Activated B cell treated with CpG ODN at 0.5 μM for 24 hours (primary cell): ENCODE measurements at places on chromosomes 12 and 14.

GRCh38 chr12:103821773-103822172 lies 19.3 kb downstream of the NT5DC3 start:
- no peak for DNase-seq

DNA sequence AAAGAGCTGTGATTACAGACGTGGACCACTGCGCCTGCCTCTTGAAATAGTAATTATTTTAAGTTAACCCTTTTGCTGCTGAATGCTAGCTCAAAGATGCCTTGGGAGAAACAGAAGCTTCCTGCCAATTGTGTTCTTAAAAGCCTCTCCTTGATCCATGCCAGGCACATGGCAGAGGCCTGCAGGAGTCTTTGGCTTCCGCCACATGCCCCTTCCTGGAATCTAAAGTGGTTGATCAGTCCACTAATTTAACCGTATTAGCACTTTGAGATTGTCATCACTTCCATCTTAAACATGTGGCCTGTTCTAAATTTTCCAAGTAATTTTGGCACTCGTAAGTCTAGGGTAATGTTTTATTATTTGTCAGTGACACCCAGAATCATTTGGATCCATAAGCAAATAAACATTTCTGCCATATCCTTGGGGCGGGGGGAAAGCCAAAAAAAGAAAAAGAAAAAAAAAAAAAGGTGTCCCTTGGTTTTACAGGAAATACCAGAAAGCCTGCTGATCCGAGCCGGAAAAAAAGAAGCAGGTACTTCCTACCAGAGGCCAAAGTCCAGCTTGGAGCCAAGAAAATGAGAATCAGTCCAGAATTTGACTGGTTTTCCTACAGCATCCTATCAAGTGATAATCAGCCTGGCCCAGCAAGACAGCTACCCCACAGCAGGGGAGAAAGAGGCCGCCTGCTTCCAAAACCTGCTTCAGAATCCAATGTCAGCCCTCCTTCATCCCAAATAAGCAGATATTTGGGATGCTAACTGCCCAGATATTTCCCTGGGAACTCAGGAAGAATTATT lies 104.8 kb downstream of the KCNK10 start:
- DNase-seq = no peak

GRCh38 chr12:114447274-114447716 lies 41.4 kb upstream of the TBX5 start:
- no peak for DNase-seq

GRCh38 chr14:33932576-33933345 lies 18.1 kb downstream of the EGLN3 start:
- DNase-seq = no peak

DNA sequence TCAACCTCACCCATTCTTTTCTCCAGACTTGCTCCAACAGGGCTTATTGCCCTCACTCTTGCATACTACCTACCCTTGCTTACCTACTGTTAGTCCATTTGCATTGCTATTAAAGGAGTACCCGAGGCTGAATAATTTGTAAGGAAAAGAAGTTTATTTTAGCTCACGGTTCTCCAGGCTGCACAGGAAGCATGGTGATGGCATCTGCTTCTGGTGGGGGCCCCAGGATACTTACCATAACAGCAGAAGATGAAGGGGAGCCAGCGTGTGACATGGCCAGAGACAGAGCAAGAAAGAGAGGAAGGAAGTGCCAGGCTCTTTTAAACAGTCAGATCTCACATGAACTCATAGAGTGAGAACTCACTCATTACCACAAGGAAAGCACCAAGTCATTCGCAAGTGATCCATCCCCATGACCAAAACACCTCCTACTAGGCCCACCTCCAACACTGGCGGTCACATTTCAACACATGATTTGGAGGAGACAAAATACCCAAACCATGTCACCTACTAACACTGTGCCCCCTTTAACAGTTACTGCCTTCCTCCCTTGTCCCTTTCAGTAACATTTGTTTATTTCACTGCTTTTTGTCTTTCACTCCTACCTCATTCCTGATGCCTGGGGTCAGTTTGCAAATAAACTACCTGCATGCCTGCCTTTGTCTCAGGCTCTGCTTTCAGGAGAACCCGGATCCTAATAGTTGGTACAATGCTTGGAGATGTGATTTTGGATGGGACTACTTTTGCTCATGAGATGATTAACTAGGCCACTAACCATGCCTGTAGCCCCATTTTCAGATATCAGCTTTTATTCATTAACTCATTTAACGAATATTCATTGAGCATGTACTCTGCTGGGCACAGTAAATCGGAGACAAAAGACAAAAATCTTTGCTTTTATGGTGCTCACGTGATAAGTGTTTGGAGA lies 41.6 kb upstream of the CSRP2 start:
- DNase-seq = no peak

DNA sequence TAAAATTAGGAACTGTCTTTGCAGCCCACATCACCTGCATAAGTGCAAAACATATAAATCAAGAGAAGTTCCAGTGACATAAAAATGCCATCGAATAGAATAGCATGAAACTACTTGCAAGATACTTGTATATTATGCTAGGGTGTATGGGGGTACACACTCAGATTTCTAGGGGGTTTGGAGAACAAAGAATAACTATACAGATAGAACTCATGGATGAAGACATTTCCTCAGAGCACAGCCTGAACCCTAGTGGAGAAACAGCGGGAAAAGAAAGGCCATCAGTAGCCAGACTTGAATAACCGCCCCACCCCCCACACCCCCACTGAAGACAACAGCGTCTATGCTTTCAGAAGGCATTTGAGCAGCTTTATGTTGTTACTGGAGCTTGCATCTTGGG lies 425.8 kb downstream of the NPAS3 start:
- DNase-seq = no peak

DNA sequence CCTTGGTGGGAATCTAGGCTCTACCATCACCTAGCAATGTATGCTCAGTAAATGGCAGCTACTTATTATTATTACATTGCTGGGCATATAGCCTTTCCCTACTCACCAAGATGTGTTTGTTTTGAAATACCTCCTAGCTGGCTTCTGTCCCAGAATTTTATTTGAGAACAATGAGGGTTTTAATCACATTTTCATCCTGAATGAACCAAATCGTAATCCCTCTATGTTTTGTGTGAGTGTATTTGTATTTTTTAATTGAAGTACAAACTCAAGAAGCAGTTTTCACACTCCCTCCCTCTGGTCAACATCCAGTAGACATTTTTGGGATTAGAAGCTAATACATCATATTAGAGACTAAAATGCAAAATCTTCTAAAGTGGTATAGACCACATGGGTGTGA lies 7.6 kb downstream of the SLC7A8 start:
- no peak for DNase-seq

DNA sequence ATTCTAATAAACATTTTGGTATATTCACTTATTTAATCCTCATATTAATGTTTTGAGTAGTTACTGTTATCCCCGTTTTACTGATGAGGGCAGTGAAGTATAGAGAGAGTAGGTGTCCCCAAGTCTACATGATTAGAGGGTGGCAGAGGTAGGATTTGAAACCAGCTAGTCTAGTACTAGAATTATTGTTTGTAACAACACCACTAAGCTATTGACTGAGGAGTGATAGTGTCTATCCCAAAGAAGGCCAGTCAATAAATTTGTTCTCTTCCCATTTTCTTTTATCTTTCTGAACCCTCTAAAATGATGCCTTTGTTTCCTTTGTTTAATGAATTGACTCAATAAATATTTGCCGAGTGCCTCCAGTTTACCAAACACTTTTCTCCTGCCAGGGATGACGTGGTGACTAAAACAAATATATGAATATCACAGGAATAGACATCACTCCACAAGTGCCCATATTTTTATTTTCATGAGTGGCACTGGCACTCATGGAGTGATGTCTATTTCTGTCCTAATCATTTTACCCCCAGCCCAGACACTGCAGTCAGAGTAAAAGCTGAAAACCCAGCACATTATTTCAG lies 247.5 kb downstream of the SLC16A7 start:
- no peak for DNase-seq

- DNase-seq = no peak
Observed at GRCh38 chr14:97166497-97166896, 369.3 kb downstream of the VRK1 start.

DNA sequence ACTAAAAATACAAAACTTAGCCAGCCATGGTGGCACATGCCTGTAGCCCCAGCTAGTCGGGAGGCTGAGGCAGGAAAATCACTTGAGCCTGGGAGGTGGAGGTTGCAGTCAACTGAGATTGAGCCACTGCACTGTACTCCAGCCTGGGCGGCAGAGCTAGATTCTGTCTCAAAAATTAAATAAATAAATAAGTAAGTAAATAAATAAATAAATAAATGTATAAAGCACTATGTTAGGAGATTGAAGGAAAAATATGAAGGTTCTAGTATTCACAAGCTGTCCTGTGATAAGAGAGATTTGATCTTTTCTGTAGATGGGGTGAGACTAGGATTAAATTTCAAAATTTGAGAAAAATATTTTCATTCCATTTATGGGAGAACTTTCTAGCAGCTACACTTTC lies 5.7 kb downstream of the DNAJC22 start:
- no peak for DNase-seq

GRCh38 chr14:95541346-95541745 lies 6.5 kb downstream of the GLRX5 start:
- no peak for DNase-seq

DNA sequence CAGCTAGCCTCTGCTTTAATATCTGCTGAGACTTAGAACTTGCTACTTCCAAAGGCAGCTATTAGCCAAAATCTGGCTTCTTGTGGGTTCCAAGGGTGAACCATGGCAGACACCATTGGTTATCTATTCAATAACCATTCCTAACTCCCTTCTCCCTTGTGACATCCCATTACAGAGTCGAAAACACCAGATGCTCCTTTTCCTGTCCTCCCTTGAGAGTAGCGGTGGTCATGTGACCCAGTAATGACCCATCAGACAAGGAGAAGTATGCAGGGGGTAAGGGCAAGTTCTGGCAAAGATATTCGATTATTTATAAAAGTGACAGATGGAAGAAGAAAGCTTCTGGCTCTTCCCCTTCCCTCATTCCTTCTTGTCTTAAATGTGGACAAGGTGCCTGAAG lies 20.1 kb downstream of the TGFB3 start:
- DNase-seq = no peak

GRCh38 chr12:98870504-98870903 lies 225.4 kb downstream of the APAF1 start:
- no peak for DNase-seq

DNA sequence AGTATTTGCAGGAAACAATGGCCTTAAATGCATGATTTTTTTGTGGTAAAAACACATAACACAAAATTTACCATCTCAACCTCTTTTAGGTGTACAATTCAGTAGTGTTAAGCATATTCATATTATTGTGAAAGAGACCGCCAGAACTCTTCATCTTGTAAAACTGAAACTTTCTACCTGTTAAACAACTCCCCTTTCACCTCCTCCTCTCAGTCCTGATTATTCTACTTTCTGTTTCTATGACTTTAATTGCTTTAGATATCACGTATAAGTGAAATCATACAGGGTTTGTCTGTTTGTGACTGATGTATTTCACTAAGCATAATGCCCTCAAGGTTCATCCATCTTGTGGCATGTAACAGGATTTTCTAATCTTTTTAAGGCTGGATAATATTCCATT lies 353.4 kb downstream of the ADAMTS20 start:
- no peak for DNase-seq

DNA sequence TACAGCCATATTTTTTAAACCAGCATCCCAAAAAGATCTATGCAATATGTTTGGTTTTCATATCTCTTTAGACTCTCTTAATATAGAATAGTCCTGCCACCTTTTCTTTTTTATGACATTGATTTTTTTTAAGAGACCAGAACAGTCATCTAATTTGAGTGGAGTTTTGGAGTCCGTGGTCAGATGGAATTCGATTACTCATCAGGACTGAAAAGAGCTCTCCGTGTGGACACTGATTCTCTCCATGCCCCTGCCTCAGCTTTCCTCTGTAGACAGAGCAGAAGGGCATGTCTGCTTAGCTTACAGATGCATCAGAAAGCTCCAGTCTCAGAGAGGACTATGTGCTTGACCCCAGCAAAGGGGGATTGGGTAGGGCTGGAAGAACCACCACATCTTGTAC lies 27.8 kb downstream of the SMCO2 start:
- DNase-seq = no peak

DNA sequence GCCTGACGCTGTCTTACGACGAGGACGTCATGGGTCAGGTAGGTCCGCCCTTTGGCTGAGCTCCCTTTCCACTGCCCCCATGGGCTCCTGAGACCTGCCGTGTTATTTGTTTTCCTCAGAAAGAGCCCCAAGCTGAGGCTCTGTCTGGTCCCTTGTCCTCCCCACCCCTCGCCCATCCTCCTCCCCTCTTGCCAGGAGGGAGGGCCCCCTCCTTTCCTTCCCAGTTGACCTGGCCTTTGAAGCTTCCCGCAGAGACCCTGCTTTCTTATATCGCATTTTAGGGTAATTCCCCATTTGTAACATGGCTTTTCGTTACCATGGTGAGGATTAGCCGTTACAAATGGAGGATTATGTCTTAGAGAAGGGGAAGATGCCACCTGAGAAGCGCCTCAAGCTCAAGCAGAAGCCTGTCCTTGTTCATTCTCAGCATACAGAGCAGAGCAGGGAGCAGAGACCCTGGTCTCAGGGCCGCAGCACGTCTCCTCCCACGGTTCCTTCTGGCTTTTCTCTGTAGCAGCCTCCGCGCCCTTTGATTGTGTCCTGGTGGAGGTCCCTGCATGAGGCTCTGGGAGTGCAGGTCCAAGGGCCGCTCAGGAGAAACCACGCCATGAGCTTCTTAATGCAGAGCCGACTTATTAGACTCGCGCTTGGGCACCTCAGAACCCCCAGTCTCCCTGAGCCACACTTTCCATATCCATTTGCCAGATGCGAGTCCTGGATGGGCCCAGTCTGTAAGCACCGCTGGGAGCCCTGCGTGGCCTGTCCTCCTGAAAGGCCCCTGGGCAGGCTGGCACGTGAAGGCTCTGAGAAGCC lies 47.2 kb downstream of the UBE3B start:
- no peak for DNase-seq

GRCh38 chr12:69583203-69583602 lies 2.1 kb upstream of the CCT2 start:
- DNase-seq = no peak

DNA sequence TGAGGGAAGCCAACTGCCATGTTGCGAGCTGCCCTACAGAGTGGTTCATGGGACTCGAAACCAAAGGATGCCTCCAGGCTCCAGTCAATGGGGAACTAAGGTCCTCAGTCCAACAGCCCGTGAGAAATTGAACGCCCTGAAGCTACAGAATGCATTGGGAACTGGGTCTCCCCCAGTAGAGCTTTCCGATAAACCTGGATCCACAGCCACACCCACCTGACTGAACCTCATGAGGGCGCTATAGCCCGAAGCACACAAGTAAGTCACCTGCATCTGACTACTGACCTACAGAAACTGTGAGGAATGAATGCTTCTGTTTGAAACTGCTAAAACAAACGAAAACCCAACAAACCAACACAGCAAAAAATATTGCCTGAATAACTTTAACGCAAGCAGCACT lies 1297.7 kb downstream of the AACS start:
- no peak for DNase-seq

- DNase-seq = no peak
Observed at GRCh38 chr12:106918746-106919145, 37.0 kb upstream of the TMEM263 start.
